GM12878 (cell line): ENCODE measurements at places on chromosomes 16 and 17.

DNA sequence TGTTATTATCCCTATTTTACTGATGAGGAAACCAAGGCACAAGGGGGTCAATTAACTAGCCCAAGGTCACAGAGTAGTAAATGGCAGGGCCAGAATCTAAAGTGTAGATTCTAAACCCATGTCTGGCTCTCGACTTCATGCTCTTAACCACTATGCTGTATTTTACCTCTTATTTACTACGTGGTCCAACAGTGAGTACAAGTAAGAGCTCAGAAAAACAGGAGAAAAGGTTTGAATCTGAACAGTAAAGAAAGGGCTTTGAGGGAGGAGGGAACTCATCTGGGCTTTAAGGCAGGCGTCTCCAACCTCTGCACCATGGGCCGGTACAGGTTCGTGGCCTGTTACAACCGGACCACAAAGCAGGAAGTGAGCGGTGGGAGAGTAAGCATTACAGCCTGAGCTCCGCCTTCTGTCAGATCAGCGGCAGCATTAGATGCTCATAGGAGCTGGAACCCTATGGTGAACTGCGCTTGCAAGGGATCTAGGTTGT lies 62.9 kb downstream of the SMURF2 start:
- H3K4me1 ChIP-seq: peaks cover 4% of the 10 kb centered on the region; the same call in 1 of the 2 replicates
- H3K4me3 ChIP-seq: peak overlapping the region; percentile 37; the same call in 1 of the 2 replicates
- H3K27me3 ChIP-seq: no peaks in the 10 kb centered on the region
- no peaks in the 10 kb centered on the region for H3K36me3 ChIP-seq
- DNase-seq: no peak

GRCh38 chr17:12815642-12816141 lies 26.4 kb downstream of the ARHGAP44 start:
- H3K4me1 ChIP-seq: peaks cover 25% of the 10 kb centered on the region
- no peaks in the 10 kb centered on the region for H3K36me3 ChIP-seq
- DNase-seq: peak; percentile 82

- no peaks in the 10 kb centered on the region for H3K36me3 ChIP-seq
- H3K4me1 ChIP-seq: peaks cover 27% of the 10 kb centered on the region
- H3K27ac ChIP-seq: no peak overlapping the region
- H3K27me3 ChIP-seq: no peaks in the 10 kb centered on the region
- H3K4me3 ChIP-seq: no peak overlapping the region
Measured at GRCh38 chr17:67470163-67470562, 93.1 kb downstream of the PITPNC1 start.

DNA sequence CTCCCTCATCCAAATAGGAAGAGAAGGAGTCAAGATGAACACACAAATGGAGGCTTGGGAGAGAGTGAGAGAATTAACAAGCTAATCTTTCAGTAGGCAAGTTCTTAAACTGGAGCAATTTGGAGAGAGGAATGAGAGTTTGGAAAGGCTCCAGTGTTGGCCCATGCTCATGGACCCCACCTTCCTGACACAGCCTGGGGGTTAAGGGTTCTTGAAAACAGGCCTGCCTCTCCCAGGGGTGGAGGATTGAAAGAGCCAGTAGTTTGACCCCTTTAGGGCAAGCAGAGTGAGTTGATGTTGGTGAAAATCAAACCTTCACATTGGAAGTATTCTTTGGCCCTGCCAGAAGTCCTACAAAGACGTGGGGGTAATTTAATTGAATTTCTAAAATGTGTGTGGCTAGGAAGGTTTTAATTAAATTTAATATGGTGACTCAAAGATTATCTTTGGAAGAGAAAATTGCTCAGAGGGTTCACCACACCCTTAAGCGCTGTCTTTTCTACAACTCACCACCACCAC lies 5.8 kb downstream of the HOXB3 start:
- no peak overlapping the region for H3K4me3 ChIP-seq
- H3K27me3 ChIP-seq: peaks cover 4% of the 10 kb centered on the region; the same call in 1 of the 2 replicates
- peaks cover 10% of the 10 kb centered on the region for H3K4me1 ChIP-seq
- no peak overlapping the region for H3K27ac ChIP-seq
- DNase-seq: no peak
- no peaks in the 10 kb centered on the region for H3K36me3 ChIP-seq

- no peaks in the 10 kb centered on the region for H3K27me3 ChIP-seq
- DNase-seq: no peak
- no peak overlapping the region for H3K4me3 ChIP-seq
- H3K4me1 ChIP-seq: no peaks in the 10 kb centered on the region
- no peak overlapping the region for H3K27ac ChIP-seq
- H3K36me3 ChIP-seq: no peaks in the 10 kb centered on the region; the same call in 1 of the 2 replicates
Measured at GRCh38 chr16:87688876-87689815, 76.6 kb downstream of the KLHDC4 start.

DNA sequence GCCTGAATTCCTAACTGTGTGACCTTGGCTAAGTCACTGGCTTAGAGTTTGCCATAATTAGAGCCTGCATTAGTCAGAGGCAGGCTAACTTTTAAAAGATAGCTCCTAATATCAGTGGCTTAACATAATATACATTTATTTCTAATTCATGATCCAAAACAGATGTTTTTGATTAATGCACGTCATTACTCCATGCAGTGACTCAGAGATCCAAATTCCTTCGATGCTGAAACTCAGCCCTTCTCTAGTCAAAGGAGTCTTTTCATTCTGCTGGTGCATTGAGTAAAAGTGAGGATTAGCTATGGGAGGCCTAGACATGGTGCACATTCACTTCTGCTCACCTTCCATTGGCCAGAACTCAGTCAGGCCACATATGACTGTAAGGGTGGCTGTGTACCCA lies 49.8 kb downstream of the IRX3 start:
- H3K36me3 ChIP-seq: no peaks in the 10 kb centered on the region
- no peaks in the 10 kb centered on the region for H3K4me1 ChIP-seq
- no peak for DNase-seq
- no peak overlapping the region for H3K4me3 ChIP-seq

DNA sequence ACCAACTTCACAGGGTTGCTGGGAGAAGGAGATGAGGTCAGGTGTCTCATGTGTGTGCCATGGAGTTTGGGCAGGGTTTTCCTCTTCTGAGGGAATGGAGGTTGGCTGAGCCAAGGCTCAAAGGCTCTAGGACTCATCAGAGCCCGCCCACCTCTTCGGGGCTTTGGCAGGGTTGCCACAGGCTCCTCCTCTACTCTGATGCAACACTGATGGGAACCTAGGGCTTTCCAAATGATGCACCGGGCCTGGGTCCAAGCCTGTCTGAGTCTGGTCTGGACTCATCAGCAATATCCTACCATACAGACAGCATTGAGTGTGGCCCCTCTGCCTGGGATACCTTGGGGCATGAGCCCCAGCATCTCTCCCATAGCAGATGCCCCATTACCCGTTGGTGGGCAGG lies 59.5 kb upstream of the LHX1 start:
- no peak overlapping the region for H3K4me3 ChIP-seq
- DNase-seq: no peak
- no peaks in the 10 kb centered on the region for H3K27me3 ChIP-seq
- H3K4me1 ChIP-seq: no peaks in the 10 kb centered on the region

DNA sequence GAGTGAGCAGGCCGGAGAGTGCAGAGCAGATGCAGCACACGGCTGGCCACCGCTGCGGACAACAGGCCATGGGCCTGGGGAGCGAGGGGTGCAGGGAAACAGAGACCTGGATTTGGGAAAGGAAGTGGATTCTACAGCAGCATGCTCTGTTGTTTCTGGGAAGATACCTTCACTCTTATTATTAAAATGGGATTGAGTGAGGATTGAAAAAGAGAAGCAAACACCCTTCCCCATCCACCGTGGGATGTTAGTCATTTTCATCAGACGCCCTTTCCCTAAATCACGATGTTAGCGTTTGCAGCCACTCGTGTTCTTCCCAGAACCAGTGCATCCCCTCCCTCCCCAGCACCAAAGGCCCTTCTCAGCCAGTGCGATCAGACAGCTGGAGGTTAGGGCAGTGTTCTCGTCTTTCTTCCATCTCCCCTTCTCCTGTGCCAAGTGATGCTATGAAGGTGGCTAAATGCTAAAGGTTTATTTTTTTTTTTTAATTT lies 196.5 kb upstream of the CHMP6 start:
- no peak overlapping the region for H3K27ac ChIP-seq
- peaks cover 7% of the 10 kb centered on the region for H3K36me3 ChIP-seq
- H3K27me3 ChIP-seq: no peaks in the 10 kb centered on the region
- no peak for DNase-seq

DNA sequence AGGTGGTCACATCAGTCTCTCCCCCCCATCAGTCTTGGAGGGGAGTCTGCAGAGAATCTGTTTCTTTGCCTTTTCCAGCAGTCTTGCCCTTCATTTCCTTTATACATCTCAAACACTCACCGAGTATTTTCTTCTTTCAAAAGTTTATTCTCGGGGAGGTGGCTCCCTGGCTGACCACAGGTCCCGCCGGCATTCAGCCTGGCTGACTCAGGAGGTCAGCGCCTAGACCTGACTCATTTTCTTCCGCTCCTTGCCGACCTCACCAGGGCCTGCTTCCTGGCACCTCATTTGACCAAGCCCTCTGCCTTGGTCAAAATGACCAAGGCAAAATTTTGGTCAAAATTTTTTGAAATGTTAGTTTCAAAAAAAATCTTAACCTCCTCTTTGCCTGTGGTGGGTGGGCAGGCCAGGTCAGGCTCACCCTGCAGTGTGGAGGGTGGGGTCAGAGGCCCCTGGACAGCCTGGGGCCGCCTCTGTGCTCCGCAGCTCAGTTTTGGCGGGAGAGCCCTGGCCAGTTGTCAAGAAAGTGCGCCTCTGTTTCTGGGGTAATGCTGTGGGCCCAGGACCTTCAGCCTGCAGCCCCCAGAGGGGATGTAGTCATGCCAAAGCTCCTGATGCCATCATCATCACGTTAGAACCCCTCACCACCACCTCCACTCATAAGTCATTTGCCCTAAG lies 165.6 kb downstream of the SPECC1 start:
- no peak overlapping the region for H3K4me3 ChIP-seq
- no peak for DNase-seq
- H3K27me3 ChIP-seq: no peaks in the 10 kb centered on the region
- peaks cover 3% of the 10 kb centered on the region for H3K4me1 ChIP-seq
- no peaks in the 10 kb centered on the region for H3K36me3 ChIP-seq

DNA sequence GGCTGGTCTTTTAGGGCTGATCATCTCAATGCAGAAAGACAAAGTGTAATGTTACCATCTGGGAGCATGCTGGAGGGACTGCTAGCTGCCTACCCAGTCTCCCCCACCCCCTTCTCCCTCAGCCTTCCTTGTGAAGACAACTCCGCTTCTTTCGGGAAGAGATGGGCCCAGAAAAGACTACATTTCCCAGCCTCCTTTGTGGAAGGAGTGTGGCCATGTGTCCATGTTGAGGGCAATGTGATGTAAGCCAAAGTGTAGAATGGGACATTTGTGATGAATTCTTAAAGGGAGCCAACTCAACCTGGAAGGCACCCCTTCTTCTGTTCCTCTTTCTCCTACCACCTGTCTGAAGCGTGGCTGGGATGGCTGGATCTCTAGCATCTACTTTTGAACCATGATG lies 16.3 kb downstream of the ABCC12 start:
- no peaks in the 10 kb centered on the region for H3K4me1 ChIP-seq
- no peak overlapping the region for H3K4me3 ChIP-seq
- H3K27ac ChIP-seq: no peak overlapping the region
- no peak for DNase-seq
- H3K36me3 ChIP-seq: no peaks in the 10 kb centered on the region

DNA sequence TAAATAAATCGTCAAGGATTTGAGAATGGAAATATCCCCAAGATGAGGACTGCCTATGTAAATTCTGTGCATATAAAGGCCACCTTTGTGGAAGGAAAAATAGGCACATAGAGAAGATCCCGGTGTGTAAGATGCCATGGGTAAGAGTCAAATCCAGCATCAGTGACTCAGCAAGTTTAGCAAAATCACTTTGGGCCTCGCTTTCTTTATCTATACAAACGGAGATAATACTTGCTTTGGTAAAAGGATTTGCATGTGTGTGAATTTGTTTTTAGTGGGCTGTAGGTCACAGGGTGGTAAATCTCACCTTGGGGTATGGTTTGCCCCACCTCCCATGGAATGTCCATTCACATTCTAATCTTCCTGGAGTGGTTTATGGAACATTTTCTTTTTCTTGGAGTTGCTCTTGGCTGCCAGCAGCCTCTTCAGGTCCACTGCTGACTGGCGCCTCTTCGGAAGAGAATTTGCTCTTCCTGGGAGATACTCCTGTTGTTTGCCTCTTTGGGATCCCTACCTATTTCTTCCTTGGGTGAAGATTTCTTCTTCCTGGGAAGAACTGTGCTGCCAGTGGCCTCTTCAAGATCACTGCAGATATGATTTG lies 587.6 kb downstream of the CDH11 start:
- no peak overlapping the region for H3K27ac ChIP-seq
- H3K4me3 ChIP-seq: no peak overlapping the region
- no peaks in the 10 kb centered on the region for H3K36me3 ChIP-seq
- no peaks in the 10 kb centered on the region for H3K4me1 ChIP-seq
- no peak for DNase-seq

- H3K27ac ChIP-seq: no peak overlapping the region
- peaks cover 46% of the 10 kb centered on the region for H3K4me1 ChIP-seq
- no peaks in the 10 kb centered on the region for H3K36me3 ChIP-seq
- DNase-seq: no peak
Measured at GRCh38 chr17:80785477-80786178, 206.0 kb upstream of the CHMP6 start.

DNA sequence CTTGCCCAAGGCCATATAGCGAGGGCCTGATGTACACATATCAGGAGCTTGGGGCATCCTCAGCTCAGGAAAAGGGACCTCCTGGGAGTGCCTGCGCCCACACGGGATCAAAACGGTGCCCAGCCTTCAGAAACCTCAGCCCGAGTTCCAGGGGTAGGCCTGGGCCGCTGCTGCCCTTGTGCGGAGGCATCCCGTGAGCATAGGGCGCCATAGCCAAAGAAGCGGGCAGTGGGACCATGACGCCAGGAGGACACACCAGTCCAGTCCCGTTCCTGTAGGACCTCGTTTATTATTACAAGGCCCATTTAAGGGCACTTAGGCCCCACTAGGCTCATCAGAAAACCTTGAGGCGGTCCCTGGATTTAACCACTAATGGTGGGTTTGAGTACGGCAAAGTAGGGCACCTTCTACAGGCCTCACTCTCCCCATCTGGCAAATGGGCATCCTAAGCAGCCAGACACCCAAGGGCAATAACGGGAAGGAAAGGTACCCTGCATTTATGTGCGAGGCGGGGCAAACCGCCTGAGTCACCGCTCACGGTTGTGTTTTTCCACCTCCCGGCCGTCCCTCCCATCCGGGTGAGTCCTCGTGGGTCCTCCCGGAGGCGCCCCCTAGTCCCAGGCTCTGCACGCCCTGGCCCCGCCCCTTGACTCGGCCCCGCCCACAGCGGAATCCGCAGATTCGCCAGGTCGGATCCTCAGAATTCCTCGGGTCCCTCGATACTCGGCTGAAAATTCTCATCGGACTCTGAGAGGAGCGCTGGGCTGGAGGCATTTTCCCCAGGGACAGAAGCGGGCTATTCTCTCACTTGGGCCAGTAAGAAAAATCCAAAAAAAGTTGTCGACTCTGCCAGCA lies 726 bp upstream of the SETD1A start:
- H3K27ac ChIP-seq: peak overlapping the region; percentile 100
- DNase-seq: no peak
- H3K4me3 ChIP-seq: peak overlapping the region; percentile 92
- H3K36me3 ChIP-seq: peaks cover 4% of the 10 kb centered on the region
- no peaks in the 10 kb centered on the region for H3K27me3 ChIP-seq
